ENCODE measurements at places on chromosomes 16 and 17.

DNA sequence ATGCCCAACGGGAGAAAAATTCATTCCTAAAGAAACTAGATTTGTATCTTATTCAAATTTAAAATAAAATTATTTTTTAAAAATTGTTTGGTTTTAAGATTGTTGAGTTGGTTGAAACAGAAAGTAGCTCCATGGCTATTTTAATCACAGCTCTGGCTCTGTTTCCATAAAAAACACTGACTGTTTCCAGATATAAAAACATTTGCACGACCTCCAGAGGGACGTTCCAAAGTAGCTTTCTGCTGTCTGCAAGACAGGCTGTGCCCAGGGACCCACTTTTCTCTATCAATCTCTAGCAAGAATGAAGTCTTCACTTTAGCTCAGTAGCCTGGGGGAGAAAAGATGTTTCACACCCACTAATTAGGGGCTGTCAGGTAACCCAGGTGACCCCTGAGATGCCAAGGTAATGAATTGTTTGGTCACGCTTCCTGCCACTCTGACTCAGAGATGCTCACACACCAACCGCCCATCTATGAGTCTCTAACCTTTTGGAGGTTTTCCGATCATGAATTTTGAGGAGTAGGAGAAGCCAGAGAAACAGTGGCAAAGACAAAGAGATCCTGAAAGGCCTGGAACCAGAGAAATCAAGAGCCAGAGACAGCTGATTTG is 220.1 kb upstream of the SOX9 start:
- DNase-seq, result no peak

DNA sequence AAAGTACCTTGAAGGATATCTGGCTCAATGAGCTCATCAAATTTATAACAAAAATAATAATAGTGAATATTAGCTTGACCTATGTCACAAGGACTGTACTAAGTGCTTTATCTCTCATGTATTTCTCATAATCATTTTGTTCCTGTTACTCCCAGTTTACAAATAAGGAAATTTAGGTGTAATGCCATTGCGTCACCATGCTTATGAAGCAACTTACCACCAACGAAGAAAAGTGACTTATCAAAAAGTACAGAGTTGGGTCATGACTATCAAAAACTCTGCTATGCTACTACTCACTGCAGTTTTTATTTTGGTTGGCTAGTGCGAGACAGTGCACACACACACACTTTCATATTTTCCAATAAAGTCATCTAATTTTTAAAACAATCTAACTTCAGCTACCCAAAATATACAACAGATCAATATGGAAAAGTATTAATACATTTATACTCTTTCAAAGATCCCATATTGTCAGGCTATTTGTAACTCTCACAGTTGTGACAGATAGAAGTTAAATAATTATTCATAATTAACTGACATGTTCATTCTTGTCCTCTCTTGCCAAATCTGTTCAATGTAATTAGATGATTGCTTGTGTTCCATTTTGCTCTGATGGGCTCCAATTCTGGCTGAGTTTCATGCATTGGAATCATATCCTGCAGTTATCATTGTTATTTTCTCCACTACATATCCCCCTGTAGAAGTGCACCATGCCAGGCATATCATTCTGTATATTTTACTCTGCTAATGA is 119.4 kb downstream of the KCNJ2 start:
- no peak for DNase-seq

DNA sequence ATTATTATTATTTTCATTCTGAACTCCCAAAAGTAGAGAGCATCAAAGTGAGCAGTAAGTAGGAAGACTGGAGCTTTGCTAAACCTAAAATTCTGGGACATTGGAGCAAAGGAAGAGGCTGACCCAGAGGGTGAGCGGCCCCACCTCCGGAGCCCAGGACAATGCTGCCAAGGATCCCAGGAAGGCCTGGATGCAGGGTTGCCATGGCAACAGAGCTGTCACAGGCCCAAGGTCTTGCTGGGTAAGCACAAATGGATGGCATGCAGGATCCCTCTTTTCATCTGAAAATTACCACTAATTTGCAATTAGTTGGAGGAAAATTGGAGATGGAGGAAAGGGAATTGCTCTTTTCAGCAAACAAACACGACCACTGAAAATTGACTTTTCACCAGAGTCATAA is 457.9 kb upstream of the CDH5 start:
- no peak for DNase-seq

DNA sequence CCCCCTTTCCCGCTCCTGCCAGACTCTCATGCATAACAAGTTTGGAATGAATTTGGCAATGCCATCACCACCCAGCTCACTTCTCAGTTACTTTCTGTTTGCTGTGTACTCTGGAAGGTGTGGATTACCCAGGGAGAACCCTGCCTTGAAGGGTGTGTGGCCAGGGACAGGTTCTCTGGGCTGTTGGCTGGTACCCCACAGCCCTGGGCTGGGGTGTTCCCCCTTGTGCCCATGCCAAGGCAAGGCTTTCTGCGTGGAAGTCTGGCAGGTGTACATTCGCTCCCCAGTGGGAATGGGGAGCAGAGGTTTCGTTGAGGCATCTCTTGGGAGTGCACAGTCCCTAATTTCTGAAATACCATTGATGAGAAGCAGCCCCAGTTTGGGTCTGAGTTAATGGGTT is 187.7 kb downstream of the CCDC182 start:
- no peak for DNase-seq

GRCh38 chr16:79012671-79013434 is 587.7 kb downstream of the MAF start:
- DNase-seq, result no peak

DNA sequence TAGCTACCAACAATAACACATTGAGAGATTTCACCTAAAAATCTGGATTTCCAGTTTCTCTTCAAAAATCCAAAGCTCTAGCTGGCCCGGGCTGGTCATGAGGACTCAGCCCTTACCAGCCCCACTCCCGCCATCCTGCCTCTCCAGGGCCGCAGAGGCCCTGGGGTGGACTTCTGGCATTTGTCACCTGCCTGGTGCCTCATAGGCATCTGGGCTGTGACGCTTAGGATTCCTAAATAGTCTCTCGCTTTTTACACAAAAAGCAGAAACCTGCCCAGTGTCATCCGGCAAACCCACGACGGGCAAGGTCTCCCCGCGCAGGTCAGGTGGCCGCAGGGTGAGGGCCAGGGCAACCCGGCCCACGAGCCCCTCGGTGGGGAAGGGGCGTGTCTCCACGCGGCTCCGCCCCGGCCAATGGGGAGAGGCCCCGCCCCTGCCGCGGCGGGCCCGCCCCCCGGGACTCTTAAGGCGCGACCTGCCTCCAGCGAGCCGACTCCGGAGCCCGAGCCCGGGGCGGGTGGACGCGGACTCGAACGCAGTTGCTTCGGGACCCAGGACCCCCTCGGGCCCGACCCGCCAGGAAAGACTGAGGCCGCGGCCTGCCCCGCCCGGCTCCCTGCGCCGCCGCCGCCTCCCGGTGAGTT is at the start of gene VASN:
Gene VASN (plus strand): TSS at position 492 of the 644 bp plus-strand sequence. CDS start 9,030 bp downstream, outside the sequence.
- DNase-seq, result no peak

DNA sequence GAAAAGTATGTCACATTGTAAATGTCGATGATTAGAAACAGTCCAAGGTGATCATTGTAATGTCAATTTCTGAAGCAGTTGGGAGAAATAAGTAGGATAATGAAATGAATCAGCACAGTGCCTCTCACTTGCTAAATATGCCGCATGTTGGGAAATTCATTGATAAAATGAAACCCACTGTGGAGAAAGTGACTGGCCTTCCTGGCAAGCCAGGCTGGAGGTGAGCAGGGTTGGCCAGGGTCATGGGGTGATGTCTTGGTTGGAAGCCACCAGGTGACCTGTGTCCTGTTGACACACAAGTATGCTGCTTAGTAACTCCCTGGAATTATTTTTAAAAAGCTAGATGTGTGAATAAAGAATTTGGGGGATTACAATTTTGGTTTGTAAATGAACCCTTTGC is 14.9 kb upstream of the WNT9B start:
- no peak for DNase-seq

- DNase-seq, result no peak
These were observed 157.6 kb downstream of the XYLT1 start for GRCh38 chr16:17313085-17313611.

GRCh38 chr16:50925758-50926357 is 184.0 kb downstream of the CYLD start:
- no peak for DNase-seq

GRCh38 chr17:29251184-29251583 is 4.5 kb downstream of the CRYBA1 start:
- DNase-seq, result no peak

DNA sequence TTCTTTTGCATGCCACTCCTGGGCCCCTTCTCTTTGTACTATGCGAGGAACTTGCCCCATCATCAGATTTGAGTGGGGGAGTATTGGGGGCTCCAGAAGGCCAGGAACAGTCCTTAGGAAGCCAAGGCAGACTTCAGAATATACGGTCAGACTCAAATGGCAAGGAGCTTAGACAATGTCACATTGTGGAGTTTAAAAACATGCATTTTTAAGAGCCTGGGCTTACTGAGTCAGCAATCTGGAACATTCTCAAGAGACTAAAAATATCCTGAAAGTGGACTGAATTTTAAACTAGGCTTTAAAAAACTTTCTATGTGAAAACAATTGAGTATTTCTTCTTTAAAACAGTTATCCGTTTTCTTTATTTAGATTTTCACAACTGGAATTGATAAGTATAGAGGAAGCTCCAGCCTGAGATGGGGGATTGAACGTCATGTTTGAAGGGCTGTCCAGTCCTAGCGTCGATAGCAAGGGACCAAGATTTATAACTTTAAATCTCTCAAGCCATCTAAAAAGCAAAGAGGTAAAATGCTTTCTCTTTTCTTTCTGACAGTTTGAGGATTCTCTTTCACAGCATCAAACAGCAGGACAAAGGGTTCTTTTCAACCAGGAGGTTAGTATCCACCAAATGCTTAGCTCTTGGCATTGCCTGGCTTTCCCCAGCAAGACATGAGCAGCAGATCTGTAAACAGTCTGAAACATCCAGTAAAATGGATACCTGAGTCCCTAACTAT is 45.8 kb upstream of the CDRT4 start:
- no peak for DNase-seq

DNA sequence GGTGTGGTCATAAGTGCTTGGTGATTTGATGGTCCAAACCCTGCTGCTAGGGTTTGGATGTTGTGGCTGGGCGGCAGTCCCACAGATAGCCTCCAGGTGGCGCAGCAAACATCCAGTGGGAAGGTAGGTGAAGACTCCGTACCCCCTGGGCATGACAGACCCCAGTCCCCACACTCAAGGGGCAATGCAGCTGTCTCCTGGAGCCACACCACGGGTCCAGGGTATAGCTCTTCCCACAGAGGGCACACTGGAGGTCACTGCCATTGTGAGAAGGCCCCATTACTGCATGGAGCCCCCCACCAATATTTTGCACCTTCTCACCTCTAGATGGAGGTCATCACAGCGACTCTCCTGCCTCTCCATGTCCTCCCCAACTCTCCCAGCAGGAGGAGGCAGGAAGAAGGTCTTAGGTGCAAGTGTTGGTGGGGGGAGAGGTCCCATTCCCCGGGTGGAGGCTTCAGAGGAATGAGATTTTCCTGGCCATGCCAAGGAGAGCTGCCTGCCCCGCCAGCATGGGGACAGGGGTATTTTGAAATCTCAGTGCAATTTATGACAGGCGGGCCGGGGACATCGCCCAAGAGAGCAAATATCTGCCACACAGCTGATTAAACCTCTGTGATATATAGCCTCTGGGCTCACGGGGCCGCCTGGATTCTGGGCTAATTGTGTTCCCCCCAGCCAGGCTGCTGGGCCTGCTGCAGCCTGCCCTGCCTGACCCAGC is 17.1 kb upstream of the C17orf113 start:
- DNase-seq, result no peak

- DNase-seq, result no peak
These were observed 46.4 kb downstream of the RAB11FIP4 start for GRCh38 chr17:31437720-31438400.

DNA sequence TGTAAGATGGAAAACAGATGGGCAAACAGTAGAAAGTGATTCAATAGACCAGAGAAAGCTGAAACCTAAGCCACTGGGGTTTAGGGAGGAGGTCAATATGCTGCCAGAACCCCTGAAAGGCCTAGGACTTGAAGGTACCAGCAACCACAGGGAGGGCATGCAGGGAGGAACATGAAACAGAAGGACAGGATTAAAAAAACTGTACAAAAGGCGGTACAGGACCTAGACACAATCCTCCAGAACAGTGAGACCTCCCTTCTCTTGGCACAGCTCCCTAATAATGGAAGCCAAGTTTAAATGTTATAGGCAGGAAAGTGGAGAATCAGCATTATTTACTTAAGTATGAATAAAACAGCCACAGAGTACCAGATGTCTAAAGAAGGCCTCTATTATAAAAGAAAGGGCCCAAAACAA is 105.5 kb downstream of the SPAG9 start:
- DNase-seq, result no peak

DNA sequence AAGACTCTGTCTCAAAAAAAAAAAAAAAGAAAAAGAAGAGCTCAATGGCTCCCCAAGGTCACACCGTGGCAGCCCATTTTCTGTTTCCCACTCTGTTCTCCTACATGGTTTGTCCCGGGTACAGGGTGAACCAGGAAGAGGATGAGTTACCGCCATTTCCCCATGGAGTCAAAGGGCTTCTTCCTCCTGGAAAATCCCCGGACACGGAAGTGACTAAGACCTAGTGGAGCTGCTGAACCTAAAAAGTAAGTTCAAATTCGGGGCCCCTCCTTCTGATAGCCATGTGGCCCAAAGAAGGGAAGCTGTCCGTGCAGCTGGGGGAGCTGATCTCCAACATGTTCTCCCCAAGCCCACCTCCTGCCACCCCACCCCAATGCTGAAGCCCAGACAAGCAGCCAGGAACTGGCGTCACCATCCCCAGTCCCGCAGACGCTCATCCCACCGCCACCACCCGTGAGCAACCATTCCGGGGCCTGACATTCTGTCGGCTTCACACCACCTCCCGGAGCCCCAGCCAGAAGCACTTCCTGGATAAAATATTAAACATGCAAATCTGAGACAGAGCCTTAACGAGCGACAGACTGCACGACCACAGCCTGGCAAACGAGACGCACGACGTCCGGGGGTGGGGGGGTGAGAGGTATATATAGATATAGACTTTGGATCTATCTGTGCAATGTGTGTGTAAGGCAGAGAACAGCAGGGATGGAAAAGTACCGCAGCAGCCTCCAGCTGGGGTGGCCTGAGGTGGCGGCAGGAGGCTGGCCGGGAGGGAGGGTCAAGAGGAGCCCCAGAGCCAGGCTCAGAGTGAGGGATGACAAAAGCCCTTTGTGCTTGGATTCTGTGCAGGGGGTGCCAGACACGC is 17.6 kb downstream of the EPOP start:
- DNase-seq, result no peak

DNA sequence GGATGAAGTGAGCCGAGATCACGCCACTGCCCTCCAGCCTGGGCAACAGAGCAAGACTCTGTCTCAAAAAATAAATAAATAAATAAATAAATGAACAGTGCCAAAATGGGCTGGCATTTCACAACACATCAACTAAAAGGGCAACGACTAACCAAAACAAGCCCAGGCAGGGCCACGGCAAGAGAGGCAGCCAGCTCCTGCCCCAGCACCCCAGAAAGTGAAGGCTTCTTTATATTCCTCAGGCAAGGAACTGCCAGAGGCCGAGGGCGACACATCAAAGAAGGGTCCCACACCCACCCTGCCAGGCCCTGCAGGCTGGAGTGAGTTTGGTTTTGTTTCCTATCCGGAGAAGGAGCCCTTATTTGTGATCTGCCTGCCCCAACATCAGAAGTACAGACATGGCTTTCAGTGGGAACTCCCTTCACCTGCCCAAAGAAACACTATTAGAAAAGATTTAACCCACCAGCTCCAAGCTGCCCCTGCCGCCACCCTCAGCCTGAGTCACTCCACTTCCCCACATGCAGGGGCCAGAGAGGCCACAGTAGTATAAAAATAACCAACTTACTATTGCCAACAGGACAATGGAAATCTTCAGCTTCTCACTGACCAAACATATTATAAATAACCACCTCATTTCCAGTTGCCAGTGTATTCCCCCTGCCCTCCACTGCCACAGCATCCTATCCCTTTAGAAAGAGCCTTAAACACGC is 8.0 kb downstream of the FBXO31 start:
- DNase-seq, result no peak
